Dorsolateral prefrontal cortex (tissue), 122 donors: ENCODE measurements at places on chromosomes 11 and 22. TPM values are rescaled to one million over a fixed set of nuclear protein-coding genes. Genes with fewer than 3 reads are reported as not detected.

The MMP27 gene
- not detected for total RNA-seq

The RTN4RL2 gene
- 37.6 TPM for total RNA-seq

The SCGB1C1 gene
- total RNA-seq = not detected

The BRSK2 gene
- 111 TPM for total RNA-seq

The OR51I2 gene
- total RNA-seq = not detected

The B4GALNT4 gene
- total RNA-seq = 176 TPM

The MYOD1 gene
- total RNA-seq = not detected

The PRPF19 gene
- 121 TPM for total RNA-seq

The GALR3 gene
- total RNA-seq = not detected

The HOATZ gene
- not detected for total RNA-seq
